ENCODE measurements at places on chromosomes 2 and 18.

DNA sequence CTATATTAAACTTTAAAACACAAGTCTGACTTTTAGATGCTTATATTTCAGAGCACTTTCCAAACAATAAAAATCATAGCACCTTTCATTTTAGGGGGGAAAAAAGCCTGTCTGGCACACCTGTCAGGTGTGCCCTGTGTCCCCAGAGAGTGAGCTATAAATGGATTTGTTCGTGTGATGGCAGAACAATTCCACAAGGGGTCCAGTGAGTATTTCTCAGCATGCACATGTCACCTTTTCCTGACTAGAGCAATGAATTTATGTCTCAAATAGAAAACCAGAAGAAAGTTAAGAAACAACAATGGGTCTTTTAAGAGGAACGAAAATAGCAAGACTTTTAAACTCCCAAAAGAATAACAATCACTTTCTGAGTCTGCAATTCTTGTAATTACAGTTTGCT lies 55.9 kb downstream of the ACVR1C start:
- no peak for DNase-seq

GRCh38 chr18:48913775-48914174 lies 37.0 kb downstream of the SMAD7 start:
- DNase-seq = no peak

DNA sequence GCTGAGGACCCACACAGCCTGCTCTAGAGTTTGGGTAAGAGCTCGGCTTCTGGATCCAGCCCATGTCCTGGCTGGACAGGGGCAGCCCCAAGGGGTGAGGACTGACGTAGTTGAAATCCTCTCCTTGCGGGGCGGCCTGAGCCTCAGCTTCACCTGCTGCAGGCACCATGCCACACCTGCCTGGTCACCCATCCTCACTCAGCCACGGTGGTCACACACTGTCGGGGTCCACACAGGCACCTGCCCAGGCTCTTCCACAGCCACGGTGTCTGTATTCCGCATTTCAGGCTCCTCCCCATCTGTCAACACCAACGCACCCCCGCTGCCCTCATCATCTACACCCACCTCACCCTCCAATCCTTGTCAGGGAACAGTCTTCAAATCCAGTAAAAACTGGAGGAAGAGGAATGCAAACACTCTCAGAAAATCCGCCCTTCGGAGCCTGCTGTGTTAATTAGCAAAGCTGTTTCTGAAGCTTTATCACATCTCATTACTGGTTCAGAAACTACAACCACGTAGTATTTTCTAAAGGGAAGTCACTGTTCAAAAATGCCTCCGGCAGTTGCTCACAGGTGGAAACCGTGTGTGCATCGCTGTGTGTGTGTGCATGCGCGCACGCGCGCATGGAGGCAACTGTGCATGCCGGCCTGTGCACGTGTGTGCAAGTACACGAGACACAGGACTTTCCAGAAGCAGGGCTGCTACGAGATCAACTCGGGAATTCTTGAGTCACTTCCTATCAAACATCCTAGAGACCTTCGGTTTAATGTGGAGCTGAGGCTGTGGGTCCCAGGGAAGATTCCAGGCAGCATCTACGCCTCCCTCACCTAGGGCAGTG lies 38.2 kb downstream of the SLC66A2 start:
- no peak for DNase-seq

DNA sequence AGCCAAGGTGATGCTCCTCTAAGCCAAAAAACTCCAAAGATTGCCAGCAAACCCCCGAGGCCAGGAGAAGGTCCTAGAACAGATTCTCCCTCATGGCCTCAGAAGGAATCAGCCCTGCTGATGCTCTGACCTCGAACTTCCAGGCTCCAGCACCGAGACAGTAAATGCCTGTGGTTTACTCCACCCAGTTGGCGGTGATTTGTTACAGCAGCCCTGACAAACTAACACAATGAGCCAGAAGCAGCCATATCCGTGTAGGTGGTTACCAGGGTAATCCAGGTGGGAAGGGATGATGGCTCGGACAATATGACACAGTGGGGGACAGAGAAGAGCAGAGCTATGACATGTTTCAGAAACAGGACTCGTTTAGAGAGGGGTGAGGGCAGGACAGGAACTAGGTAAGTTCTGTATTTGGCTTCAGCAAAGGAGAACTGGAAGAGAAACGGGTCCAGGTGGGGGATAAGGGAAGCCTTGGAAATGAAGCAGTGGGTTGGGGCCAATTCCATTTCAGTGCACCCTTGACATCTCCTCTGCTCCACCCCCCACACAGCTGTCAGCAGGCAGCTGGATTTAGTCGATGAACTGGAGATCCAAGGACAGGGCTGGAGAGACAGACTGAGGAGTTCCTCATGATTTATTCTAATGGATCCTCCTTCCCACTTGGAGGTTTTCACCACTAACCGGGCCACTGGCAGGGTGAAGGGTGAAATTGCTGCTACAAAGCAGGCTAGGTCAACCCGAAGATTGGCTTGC lies 179.7 kb upstream of the SH3BP4 start:
- DNase-seq = no peak

DNA sequence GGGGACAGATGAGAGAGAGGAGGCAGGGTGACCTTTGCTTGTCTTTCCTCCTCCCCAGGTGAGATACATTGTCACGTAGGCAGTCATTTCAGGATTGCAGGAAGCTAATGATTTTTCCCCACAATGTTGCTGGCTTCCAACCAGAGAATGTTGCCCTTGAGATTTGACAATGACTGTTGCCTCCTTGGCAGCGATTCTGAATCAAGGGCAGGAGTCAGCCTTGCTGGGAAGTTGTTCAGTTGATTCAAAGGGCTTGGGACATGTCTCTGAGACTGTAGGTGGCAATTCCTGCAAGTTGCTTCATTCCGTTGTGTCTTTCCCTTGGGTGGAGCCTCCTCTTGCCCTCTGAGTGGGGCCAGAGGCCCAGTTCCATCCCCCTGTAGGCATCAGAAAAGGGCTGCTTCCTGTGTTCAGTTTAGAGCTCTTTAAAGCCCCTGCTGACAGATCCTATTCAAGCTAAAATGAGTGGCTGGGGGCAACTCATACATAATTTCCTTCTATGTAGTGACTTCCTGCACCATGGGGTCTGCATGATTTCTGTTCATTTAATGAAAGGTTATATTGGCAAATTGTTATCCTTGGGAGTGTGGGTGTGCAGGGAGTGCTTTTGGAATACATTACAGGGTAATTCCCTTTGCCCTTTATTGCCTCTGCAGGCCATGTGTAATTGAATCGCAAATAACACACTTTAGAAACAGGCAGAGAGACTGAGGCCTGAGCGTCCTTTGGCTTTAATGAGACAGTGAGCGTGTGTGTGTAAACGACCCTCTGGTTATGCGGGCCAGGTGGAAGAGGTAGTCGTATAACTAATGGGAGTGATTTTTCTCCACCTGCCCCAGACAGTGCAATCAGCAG lies 52.4 kb downstream of the GPR39 start:
- no peak for DNase-seq

GRCh38 chr2:100704711-100705110 lies 115.2 kb upstream of the NPAS2 start:
- DNase-seq = no peak

GRCh38 chr2:101398116-101398821 lies 11.0 kb upstream of the CREG2 start:
- DNase-seq = no peak

DNA sequence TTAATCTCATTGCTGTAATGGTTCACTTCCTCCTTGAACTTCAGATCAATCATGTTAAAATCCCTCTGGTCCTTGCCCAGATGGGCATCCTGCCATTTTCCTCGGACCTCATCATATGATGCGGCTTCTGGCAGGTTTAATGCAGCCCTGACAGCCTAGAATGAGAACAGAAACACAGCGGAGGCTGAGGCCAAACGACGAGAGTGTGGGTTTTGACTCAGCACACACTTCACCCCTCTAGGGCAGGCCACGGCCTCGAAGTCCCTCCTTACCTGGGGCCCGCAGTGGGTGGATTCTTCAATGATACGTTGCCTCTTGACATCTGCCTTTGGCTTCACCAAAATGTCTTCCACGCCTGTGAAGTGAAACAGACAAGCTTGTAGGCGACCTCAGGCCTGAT lies 56.8 kb downstream of the POLR1A start:
- DNase-seq = no peak

DNA sequence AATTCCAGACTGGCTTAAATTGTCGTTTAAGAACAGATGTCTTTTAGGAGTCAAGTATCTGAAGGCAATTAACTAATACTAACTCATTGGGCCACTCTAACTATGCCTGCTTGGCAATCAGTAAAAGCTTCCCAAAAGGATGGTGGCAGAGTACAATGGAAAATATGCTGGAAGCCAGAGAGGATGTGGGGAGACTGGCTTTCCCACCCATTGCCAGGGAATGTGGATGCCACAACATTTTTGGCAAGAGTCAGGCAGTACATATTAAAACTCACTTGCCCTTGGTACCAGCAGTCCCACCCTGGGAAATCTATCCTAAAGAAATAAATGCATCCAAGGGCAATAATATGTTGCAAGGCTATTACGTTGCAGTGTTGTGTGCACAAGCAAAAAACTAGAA lies 74.0 kb upstream of the FZD7 start:
- DNase-seq = no peak

- no peak for DNase-seq
Measured at GRCh38 chr2:210170196-210170445, 1.1 kb downstream of the KANSL1L start.

- DNase-seq = peak; percentile 93
Measured at GRCh38 chr2:27765621-27766286, 5.8 kb upstream of the MRPL33 start.

GRCh38 chr2:79487399-79487798 lies 25.5 kb upstream of the CTNNA2 start:
- DNase-seq = no peak

DNA sequence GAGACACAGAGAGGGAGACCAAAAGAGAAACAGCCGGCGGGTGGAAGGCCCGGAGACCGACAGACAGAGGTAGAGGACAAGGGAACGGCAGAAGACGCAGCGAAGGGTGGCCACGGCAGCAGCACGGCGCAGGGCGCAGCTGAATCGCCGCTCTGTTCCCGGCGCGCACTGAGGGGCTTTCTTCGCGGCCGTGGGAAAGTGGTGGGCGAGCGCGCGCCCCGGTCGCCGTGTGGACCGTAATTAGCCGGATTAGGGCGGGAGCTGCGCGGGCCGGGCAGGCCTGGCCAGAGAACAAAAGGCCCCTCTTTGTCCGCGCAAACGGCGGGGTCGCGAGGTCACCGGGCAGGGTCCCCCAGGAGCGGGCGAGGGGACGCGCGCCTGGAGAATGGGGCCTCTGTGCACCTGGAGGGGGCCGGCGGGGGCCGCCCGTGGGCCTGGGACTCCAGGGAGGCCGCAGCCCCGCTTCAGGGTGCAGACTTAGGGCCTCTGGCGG lies 158.3 kb downstream of the ZFP36L2 start:
- DNase-seq = no peak

DNA sequence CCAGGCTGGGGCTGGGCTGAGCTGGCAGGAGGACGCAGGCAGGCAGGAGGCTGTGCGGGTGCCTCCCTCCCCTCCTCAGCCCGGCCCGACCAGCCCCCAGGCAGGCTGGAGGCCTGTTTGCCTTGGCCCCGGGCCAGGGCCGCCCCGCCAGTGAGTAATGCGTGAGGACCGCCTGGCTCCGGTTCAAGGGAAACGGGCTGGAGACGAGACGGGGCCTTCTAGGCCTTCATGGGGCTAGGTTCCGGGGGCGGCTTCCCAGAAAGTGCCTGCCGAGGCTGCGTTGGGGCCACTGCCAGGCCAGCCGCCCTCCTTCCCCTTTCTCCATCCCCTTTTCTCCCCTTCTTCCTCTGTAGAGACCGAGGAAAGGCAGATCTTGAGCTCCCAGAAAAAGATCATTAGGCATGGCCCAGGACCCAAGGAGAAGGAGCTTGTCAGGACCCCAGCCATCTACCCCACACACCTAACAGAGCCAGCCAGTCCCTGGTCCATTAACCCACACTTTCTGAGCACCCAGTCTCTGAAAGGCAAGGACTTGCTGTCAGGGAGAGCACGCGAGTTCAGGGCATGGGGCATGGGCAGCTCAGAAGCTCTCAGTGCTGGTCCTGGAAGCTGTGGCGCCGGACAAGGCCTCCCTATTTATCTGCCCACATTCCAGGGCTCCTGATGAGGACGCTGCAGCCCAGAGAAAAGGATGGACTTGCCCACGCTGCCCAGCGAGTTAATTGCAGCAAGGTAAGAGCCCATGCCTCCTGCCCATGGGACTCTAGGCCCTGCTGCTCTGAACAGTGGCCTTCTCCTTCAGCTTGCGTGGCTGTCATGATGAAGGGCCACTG lies 48.5 kb downstream of the SMAD7 start:
- DNase-seq = peak; percentile 91
